ENCODE measurements at places on chromosomes 11 and 22. TPM values are rescaled to one million over a fixed set of nuclear protein-coding genes. Genes with fewer than 3 reads are reported as not detected.

Gene OR52A1
- total RNA-seq = not detected

Gene MISFA
- total RNA-seq = not detected

Gene KCNE3
- total RNA-seq = not detected

Gene SYCE3
- not detected for total RNA-seq

Gene MUC15
- 6.0 TPM for total RNA-seq

Gene OR51L1
- total RNA-seq = not detected

Gene CHRM1
- not detected for total RNA-seq

Gene C1QTNF4
- 0.10 TPM for total RNA-seq

Gene SLC22A25
- not detected for total RNA-seq

Gene ROBO4
- total RNA-seq = 0.99 TPM

Gene SIAE
- total RNA-seq = 18.0 TPM

Gene DTX4
- total RNA-seq = 0.37 TPM

Gene MMP8
- not detected for total RNA-seq

Gene SPDYC
- not detected for total RNA-seq

Gene RTN4R
- 2.4 TPM for total RNA-seq

Gene VPREB1
- not detected for total RNA-seq

Gene KCNK4
- total RNA-seq = 0.10 TPM

Gene SERHL2
- 0.22 TPM for total RNA-seq

Gene ISX
- not detected for total RNA-seq

Gene CCDC116
- total RNA-seq = 0.05 TPM

Gene OR5D16
- total RNA-seq = not detected

Gene CLTCL1
- 5.8 TPM for total RNA-seq

Gene OR2D2
- total RNA-seq = not detected

Gene MPZL3
- total RNA-seq = 8.7 TPM

Gene KRTAP5-7
- total RNA-seq = not detected

Gene ST3GAL4
- 49.2 TPM for total RNA-seq

Gene OR2AG2
- not detected for total RNA-seq

Gene LRRC32
- total RNA-seq = not detected

Gene OR10G6
- total RNA-seq = not detected

Gene ASCL2
- not detected for total RNA-seq

Gene KCNK7
- 0.52 TPM for total RNA-seq

Gene RTN4RL2
- total RNA-seq = 0.34 TPM

Gene FOSL1
- 286 TPM for total RNA-seq

Gene SLC15A3
- 23.3 TPM for total RNA-seq

Gene HEPACAM
- not detected for total RNA-seq

Gene BIK
- 1.1 TPM for total RNA-seq

Gene XKR3
- total RNA-seq = 0.44 TPM

Gene KCNJ1
- total RNA-seq = not detected

Gene TP53I11
- 64.2 TPM for total RNA-seq

Gene JHY
- 6.8 TPM for total RNA-seq

Gene OR51B5
- total RNA-seq = not detected

Gene MRGPRX4
- total RNA-seq = not detected

Gene VEGFB
- total RNA-seq = 29.8 TPM

Gene SAA2
- 0.47 TPM for total RNA-seq

Gene RCE1
- 21.3 TPM for total RNA-seq
